ENCODE measurements at places on chromosomes 7 and 10.

DNA sequence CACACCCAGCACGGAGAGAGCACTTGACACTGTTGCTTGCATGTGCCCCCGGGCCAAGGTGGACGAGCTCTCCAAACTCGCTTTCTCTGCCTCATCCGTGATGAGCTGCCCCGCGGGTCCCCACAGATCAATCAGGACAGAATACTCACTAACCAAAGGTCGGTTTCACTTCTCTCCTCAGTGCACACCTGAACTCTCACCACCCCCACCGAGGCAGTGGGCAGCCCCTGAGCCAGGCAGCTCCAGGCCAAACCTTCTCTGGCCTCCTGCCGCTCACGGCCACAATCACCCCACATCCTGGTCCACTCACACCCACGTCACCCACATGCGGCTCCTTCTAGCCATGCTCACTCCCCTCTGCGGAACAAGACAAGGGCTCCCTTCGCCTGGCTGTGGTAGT, 443.9 kb downstream of the DNAJB6 start:
- DNase-seq, result no peak

DNA sequence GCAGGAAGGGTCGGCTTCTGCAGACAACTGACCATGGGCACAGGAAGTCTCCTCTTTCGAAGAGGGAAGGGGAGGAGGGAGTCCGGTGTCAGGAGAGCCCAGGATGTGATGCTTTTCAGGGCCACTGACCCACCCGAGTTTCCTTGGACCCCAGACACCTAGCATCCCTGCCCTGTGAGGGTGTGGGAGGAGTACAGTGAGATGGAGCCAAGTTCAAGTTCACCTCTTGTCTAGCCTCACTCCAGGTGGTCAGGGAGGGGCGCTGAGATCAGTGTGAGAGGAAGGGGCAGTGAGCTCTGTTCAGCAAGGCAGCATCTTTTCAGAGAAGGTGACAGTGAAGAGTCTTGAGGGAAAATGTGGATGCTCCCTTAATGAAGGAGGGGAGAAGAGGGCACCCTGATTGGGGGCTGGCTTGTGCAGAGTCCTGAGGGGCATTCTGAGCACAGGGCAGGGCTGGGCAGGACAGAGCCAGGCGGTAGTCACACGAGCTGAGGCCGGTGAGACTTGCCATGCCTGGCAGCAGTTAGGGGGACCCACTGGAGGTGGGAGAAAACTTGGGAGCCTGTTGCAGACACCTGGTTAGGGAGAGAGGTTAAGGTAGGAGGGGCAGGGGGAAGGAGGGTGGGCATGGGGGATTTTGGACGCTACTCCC, 49.7 kb downstream of the ADCY1 start:
- DNase-seq, result no peak

DNA sequence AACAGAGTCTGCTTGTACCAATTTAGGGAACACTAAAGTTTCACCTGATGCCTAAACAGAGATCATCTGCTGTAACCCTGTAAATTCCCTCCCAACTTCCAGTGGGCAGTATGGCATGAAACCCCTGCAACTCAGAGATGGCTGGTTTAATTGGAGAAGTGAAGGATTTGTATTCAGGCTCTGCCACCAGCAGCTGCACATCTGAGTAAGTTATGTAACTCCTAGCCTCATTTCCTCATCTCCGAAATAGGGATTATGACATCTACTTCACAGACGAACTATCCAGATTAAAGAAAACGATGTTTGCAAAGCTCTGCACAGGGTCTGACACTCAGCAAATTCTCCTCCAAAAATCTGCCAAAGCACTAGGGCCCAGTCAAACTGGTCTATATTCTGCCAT, 493.0 kb downstream of the KCNMA1 start:
- DNase-seq, result no peak

GRCh38 chr10:110005719-110006118, 2.1 kb upstream of the ADD3 start:
- no peak for DNase-seq

DNA sequence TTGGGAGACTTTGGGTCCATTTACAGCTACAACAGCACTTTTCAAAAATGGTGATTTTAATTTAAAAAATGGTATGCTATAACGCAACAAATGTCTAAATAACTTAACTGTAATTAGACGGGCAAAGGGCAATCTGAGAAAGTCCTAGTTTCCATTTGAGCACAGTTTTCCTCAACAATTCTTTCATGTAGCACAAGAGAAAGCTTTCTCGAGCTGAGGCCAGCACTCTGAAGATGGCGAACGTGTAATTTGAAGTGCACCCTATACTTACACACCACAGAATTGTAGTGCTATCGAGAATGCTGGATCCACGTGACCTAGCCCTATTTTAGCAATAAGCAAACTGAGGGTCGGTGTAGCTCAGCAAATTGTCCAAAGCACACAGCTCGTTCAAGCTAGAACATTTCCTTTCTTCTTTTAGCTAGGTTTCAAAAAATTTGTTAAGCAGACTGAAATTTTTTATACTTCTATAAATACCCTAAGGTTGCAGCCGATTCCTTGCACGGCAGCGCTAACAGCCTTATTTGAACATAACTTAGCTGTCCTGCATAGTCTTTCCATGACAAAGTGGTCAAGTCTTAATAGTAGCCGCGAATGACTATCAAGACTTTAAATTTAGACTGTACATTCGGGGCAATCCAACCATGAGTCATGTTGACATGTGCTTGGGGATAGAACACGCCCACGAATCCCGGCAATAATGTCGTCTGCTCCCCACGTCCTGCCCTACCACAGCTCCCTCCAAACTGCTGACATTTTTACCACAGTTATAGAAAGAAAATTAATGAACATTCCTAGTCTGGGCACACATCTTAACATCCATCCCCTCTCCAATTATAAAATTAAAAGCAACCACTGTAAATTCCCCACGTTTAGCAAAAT, 10.0 kb downstream of the KLF6 start:
- DNase-seq, result no peak

DNA sequence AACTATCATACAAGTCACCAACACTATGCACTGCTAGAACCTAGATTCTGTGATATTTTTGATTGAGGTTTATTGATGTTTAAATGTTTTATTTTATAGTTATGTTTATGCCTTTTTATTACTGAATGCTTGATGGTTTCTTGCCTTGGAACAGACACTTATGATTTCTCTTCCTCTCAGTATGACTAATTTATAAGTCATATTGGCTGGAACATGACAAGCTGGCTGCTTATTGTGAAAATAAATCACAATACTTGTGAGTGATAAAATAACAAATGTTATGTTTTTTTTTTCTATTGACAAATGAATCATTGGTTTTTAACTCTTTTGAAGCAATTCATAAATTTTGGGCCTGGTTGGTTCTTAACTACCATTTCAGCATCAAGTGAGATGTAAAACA, 142.0 kb upstream of the MALRD1 start:
- no peak for DNase-seq
